NCI-H1048 (cell line): ENCODE measurements at places on chromosomes 1 and 21.

GRCh38 chr1:55512466-55512865 lies 297.3 kb upstream of the USP24 start:
- DNase-seq = no peak

- no peak for DNase-seq
Measured at GRCh38 chr1:113216664-113217063, 143.7 kb downstream of the LRIG2 start.

GRCh38 chr21:43899307-43900077 lies 34.5 kb downstream of the AGPAT3 start:
- no peak for DNase-seq

DNA sequence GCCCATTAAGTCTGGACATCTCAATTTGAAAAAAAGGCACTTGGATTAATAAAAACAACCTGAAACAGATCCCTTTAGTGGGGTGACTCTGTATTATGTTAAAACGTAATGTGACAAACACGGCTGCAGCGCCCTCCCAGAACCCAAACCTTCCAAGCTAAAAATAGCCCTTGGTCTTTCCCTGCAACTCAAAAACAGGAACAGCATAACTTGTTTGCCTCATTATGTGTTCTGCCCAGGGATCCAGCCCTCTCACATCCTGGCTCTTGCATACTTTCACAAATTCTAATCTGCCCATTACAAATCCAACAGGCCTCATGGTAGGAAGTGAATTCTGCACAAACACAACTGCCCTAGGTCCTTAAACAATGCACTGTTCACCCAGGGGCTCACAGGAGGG lies 94.7 kb upstream of the GADD45A start:
- no peak for DNase-seq

DNA sequence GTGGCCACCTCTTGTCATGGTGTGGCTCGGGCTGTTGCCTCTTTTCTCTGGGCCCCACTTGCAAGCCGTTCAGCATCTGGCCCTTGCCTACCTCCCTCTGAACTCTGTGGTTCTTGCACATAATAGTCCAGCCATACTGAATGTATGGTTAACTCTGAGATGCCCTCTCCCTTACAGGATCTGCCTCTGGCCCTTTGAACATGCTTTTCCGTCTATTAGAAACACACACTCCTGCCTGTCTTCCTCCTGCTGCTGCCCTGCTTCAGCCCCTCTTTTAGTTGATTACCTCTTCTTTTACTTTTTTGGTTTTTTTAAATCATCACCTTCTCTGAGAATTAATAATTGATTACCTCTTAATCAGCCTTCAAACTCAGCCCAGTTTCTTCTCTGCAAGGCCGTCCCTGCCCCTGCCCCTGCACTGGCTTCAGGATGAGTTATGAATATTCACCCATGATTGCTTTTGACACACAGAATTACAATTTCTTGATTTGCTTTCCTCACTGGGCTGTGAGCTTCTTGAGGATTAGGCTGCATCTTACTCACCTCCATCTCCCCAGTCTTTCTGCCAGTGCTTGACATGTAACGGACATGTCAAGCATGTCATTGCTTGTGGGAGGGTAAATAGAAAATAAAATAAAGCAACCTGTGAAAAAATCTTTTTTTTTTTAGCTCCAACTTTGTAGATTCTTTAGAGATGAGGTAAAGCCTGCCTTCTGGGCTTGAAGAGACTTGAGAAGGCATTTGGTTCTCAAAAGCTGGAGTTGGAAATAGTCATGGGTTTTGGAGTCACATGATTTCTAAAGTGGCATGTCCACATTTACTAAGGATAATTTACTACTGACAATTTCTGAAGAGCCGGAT lies 158.3 kb downstream of the PLXNA2 start:
- no peak for DNase-seq

DNA sequence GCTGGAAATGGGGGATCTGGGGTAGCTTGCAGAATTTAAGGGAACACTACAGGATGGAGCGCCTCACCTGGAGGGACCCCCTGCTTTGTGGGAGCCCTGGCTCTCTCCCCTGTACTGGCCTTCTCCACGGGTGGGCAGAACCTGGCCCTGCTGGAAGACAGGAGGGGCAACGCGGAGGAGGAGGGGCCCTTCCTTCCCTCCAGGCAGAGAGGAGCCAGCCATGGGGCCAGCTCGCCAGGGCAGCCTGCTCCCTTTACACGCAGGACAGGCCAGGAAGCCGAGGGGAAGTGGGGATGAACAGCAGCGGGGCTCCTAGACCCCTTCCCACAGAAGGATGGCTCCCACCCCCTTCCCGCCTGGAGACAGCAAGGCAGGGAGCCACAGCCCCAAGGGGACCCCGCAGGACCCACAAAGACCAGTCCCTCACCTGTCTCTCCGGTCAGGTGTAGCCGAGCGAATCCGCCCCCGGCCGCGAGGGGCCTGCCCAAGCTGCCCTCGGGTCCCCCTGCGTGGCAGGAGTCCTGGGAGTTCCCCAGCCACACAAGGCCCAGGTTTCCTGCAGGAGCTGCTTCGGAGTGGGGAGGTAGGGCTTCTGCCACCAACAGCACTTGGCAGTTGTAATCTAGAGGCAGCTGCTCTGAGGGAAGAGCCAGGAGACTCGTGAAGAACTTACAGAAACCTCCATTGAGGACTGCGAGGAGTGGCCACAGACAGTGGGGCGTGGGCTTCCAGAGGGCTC lies 1.6 kb upstream of the SLC19A1 start:
- no peak for DNase-seq

- DNase-seq = no peak
Measured at GRCh38 chr1:56827711-56828110, 8.5 kb upstream of the FYB2 start.

- no peak for DNase-seq
Measured at GRCh38 chr1:21626921-21627339, 42.2 kb downstream of the RAP1GAP start.

DNA sequence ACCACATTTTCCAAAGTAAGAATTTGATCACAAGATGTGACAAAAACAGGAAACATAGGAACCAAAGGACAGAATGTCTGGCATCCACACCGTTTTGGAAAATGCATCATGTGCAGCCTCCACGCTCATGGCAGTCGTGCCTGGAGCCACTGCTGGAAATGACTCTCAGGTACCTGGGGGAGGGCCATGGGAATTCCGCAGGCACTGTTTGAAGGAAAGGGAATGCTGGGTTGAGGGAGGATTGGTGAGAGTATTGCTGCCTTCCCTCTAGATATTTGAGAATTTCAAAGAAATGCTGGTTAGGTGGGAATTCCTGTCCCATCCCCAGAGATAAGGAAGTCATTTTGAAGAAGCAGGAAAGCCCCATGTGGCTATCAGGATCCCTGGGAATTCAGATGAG lies 10.8 kb downstream of the SLAMF1 start:
- DNase-seq = no peak

GRCh38 chr1:165992533-165992932 lies 165.1 kb downstream of the UCK2 start:
- no peak for DNase-seq

- no peak for DNase-seq
Measured at GRCh38 chr1:119736649-119737039, 24.9 kb downstream of the PHGDH start.

DNA sequence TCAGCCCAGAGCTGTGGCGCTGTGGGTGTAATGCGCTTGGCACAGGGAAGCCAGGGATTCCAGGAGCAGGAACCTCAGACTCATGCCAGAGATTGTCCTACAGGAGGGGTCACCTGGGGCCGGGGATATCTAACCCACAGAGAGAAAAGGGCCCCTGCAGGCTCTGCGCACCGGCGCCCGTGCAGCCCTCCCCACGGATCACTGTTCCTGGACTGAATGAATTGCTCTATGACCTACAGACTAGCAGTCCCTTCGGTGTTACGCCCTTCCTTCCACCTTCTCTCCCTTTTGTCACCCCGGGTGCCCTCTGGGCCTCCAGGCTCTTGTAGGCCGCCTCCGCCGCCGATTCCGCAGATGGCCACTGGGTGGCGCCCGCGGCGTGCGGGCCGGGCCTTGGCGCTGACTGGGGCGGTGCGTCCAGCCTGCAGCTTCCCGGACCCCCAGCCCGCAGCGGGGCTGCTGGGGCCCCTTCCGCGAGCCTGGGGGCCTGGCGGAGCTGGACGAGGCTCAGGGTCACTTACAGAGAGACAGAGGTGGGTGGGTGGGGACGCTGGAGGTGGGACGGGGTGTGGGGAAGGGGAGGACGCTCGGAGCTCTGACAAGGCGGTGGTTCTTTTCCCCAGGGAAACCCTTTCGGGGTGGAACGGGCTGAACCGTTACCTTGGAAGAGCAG lies 101.3 kb downstream of the IER5 start:
- DNase-seq = peak; percentile 11

GRCh38 chr1:20093940-20094391 lies 24.0 kb downstream of the PLA2G5 start:
- no peak for DNase-seq

GRCh38 chr1:195851016-195851601 lies 757.1 kb downstream of the KCNT2 start:
- no peak for DNase-seq

- no peak for DNase-seq
Measured at GRCh38 chr1:233114159-233114558, 163.7 kb downstream of the NTPCR start.

- DNase-seq = no peak
Measured at GRCh38 chr1:31755850-31756492, 8.2 kb downstream of the ADGRB2 start.

- DNase-seq = no peak
Measured at GRCh38 chr1:15703562-15703961, 19.4 kb downstream of the PLEKHM2 start.

DNA sequence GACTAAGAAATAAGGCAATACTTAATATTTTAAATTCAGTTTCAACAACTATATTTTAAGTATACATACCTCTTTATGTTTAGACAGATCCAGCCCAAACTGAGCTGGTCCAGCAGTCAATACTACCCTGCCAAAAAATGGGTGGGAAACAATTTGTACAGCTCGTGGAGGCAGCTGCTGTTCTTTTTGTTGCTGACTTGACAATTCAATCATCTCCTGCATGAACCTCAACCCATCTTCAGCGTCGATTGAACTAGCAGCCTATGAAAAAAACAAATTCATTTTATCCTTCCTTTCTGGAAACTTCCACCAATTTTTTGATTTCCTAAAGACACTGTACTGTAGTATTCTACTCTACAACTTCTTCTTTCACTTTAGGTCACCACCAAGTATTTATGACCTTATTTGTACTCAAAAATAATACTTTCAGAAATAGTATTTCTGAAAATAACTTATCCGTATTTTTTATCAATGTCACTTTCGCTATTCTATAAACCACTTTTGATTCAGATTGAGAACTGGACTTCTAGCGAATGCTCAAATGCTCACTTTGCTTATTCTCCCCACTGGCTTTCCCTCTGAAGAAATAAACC lies 46.5 kb downstream of the EDEM3 start:
- DNase-seq = no peak

DNA sequence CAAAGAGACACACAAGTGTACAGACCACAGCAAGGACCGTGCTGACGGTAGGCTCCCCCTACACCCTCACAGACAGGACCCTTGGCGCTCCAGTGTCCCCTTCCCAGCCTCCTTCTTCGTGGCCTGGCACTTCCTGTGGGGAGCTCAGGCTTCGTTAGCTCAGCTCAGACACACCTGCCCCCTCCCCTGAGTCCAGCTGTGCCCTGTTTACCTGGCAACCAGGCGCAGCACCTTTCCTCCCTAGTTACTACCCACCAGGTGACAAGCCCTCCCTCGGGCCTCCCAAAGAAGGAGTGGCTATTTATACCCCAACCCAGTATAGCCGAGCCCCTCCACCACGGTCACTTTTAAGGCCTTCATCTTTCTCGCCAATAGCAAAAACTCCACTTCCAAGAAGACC lies 4.7 kb downstream of the CELF3 start:
- no peak for DNase-seq

DNA sequence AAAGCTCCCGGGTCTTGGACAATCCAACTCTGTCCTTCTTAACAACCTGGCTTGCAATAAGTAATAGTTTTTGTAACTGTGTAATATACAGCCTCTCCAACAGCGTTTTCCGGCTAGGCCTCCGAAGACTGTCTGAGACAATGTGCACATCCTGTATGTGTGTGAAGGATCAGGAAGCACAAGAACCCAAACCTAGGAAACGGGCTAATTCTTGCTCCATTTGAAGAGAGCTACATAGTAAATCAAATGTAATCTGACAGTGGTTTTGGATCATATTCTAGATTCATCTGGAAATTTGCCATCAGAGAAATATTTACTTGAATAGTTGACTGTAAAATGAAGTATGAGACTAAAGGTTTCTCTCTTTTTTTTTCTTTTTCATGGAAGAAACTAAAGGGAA lies 1.2 kb downstream of the GPR52 start:
- DNase-seq = no peak

- no peak for DNase-seq
Measured at GRCh38 chr1:41698916-41699860, 214.7 kb upstream of the EDN2 start.

- DNase-seq = no peak
Measured at GRCh38 chr1:189706594-189706993, 771.1 kb downstream of the BRINP3 start.

- no peak for DNase-seq
Measured at GRCh38 chr1:186487163-186487562, 26.2 kb upstream of the PDC start.

- DNase-seq = no peak
Measured at GRCh38 chr1:110170766-110171733, 20.8 kb downstream of the SLC6A17 start.

- no peak for DNase-seq
Measured at GRCh38 chr1:39385067-39385988, 106.1 kb upstream of the BMP8A start.

DNA sequence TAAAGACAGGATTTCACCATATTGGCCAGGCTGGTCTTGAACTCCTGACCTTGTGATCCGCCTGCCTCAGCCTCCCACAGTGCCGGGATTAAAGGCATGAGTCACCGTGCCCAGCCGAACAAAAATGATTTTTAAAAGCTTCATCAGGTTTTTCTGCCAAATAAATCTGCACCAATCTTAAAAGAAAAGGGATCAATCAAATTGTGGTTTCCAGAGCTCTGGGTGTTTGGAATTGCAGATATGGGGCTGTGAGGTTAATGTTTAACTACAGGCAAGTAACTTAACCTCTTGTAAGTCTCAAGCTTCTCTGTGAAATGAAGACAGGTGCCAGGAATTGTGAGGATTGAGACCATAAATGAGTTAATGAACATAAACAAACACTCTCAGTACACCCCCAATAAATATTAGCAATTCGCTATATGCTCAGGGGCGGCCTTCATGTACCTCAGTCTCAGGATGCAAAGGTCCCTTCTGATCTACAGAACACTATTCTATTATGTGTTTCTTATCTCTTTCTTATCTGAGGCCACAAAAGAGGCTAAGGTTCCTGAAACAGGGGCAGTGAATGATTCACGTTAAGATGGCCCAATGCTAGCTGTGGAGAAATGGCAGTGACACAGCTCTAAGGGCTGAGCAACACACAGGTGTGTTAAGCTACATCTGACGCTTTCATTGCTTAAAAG lies 7.1 kb upstream of the GNPAT start:
- DNase-seq = no peak
